ENCODE measurements at places on chromosomes 1 and 21.

DNA sequence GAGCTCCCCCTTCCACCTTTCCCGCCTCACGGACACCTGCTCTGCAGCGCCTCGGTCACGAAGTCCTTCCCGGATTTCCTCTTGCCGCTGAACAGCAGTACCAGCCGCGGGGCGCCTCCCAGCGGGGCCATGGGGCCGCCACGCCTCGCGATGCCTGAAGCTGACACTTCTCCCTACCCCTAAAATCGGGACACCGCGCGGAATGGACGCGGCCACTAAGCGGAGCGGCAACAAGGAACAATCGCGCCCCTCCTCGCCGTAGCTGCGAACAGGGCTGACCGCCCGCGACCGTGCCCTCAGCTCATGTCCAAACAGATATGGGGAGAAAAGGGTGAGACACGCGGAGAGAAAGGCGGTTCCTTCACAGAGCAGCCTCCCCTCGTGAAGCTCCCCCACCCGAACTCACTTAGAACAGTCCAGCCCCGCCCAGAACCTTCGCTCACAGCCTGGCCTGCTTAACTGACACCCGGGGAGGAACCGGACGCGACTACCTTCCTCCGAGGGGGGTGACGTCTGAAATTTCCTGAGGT is at the start of gene PMVK:
Gene PMVK (minus strand): TSS at position 165 of the 530 bp plus-strand sequence. CDS start 34 bp downstream, at position 131.
- peak; percentile 96 for DNase-seq

GRCh38 chr21:29810871-29811270 is 128.9 kb downstream of the GRIK1 start:
- DNase-seq = no peak

DNA sequence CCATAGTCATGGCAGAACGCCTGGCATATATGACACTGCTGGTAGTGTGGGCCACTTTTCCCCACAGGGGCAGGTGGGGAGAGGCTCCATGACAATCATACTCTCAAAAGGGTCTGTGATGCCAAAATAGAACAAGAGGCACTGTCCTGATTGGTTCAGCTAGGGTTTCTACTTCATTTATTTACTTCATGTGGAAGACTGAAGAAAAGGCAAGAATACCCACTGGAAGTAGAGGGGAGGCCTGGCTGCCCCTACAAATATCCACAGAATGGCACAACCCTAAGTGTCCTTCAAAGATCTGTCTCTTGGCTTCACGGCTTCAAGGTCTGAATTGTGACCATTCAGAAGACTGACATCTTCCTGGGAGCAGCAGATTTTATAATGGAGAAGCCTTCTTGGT is 4.5 kb upstream of the SFT2D2 start:
- no peak for DNase-seq

DNA sequence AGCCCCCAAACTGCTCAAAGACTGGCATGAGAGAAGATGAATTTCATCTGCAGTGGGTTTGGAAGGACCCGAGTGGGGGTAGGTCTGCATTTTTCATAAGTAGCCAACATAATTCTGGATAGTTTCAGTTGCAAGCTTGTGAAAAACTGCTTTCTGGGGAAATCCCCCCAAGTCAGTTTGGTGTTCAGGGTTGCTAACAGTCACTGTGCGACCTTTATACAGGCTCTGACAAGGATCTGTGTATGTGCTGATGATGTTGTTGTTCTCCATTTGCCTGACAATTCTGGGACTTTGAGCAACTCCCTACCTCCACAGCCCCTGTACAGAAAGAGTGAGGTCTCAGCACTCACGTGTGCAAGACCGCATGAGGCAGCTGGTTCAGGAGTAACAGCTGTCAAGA is 87.9 kb downstream of the SUSD4 start:
- no peak for DNase-seq

DNA sequence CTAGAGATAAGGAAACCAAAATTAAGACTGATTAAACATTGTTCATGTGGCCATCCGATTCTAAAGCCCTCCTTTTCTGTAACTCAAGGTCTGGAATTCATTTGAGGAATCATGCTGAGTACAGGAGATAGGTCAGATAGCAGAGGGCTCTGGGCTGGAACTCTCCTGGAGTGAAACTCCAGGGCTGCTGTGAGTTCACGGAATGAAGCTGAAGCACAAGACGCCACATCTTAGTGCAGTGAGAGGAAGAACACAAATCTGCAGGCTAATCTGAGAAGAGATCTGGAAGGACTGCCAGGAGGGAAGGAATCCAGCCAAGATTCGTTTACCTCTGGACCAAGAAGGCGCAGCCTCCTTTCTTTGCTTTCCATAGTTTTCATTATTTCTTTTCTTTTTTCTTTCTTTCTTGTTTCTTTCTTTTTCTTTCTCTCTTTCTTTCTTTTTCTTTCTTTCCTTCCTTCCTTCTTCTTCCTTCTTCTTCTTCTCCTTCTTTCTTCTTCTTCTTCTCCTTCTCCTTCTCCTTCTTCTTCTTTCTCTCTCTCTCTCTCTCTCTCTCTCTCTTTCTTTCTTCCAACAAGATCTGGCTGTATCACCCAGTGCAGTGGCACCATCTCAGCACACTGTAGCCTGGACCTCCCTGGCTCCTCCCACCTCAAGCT is 74.8 kb upstream of the ATP1B1 start:
- DNase-seq = peak; percentile 74

DNA sequence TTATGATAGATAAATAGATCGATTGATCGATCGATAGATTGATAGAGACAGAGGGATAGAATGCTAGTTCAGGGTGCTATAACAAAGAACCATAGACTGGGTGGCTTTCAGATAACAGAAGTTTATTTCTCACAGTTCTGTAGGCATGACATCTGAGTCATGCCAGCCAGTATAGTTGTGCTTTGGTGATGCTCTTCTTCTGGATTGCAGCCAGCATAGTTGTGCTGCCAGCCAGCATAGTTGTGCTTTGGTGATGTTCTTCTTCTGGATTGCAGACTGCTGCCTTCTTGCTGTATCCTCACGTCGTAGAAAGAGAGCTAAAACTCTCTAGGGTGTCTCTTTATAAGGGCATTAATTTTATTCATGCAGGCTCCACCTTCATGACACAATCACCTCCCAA is 860.8 kb downstream of the BRINP3 start:
- no peak for DNase-seq

Measured in T47D (cell line).